ACHN (cell line): ENCODE measurements at places on chromosomes 16 and 17.

- DNase-seq: no peak
Measured at GRCh38 chr16:82891918-82892317, 265.1 kb downstream of the CDH13 start.

DNA sequence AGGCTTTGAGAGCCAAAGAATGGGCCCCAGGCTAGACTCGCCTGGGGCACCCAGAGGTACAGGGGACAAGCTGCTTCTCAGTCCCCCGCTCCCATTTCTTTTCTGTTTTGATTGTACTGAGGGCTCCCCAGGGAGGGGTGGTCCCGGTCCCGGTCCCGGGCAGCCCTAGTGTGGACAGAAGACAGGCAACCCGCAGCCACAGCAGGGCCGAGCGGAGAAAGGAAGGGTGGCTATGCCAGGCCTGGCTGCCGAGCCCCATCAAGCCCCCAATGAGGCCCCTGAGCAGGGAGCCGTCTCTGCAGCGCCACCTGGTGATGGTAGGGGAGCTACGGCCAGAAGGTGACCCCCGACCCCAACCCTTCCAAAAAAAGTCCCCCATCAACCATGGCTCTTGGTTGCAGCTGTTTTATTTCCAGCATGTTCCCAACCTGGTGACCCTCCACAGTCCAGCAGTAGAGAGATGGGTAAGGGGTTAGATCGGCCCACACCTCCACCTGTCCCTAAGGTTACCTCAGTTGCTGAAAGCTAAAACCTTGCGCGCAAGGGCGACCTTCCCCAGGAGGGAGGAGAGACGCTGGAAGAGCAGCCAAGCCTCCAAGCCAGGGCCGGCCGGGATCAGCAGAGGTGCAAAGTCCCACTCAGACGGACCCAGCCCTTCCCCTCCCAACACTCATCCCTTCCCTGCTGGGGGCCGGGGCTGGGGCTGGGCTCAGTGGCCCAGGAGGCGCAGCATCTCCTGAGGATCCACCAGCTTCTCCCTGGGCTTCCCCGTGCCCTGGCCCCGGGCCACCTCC is 2.6 kb upstream of the GRIN2C start:
- peak; percentile 59 for DNase-seq

DNA sequence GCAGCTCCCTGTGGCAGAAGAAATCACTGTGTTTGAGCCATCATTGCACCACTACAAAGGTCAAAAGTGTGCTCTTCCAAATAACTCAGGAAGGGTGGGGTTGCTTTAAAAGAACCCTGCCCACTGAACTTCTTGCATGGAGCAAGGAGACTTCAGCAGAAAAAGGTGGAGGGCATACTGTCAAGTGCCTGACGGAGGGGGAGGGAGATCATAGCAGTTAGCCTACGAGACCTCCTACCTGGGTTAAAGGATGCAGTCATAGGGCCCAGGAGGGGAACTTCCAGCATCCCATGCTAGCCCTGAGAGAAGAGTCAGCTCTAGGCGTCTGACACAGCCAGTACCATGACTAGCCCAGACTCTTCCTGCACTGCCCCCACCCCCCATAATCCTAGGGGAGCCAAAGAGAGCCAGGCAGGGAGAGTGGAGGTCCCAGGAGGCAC is 45.3 kb upstream of the MSI2 start:
- no peak for DNase-seq

DNA sequence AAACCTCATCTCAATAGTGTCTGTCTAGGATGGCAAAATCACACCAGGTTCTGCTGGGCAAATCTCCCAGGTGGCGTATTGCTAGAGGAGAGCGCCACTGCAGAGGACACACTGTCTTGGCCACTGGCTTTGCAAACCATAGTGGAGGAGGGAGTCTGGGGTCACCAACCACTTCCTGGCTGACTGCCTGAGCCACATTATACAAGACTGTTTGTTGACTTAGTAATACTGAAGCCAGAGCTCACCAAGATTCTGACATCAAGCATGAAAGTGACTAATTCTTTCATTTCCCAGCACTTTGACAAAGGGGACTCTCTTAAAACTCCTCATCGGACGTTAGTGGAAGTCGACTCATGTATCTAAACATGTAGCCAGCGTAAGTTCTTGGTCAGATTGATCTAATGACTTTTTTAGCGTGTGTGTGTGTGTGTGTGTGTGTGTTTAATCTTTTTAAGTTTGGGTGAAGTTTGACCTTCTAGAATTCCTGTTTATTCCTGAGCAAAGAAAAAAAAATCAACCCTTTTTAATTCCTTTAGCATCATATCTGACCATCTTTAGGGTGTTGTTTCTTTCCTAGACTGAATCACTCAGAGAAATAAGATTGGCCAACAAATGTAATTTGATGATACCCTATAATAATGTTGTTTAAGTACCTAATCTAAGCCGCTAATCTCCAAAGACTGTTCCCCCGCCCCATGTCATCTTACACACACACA is 13.7 kb downstream of the PITPNC1 start:
- peak; percentile 58 for DNase-seq

GRCh38 chr17:17364338-17364667 is 61.1 kb downstream of the NT5M start:
- DNase-seq: no peak

DNA sequence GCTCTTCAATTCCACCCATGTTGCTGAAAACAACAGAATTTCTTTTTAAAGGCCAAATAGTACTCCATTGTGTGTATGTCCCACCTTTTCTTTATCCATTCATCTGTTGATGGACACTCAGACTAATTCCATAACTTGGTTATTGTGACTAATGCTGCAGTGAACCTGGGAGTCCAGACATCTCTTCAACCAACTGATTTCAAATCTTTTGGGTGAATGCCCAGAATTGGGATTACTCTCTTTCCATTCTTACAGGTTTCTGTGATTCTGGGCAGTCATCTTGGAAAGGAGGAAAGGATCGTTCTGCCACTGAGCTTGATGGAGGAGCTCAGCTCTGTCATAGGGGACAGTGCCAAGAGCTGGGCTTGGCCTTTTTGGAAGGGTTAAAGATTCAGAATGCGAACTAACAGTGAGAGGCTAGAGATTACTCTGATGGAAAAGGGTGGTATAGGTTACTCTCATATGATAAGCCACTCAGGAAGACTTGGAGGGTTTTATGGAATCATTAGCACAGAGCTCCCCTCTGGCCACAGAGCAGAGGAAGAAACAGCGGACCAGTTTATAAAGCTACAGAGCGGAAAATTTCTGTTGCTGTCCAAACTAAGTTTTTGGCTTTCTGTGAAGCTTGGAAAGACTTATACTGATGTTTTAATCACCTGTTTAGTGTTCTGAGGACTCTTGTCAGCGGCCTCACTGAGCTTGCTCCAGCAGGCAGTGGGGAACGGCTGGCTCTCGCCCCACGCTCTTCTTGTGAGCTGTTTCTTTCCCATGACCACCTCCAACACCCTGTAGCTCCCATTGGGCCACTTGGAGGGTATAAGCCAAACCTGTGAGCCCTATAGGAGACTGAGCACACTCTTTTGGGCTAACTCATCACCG is 48.3 kb downstream of the HIC1 start:
- peak; percentile 44 for DNase-seq

- DNase-seq: no peak
Measured at GRCh38 chr16:9124908-9125584, 33.6 kb downstream of the HAPSTR1 start.
